ENCODE measurements at places on chromosomes 13 and 19.

GRCh38 chr13:31998131-31998530 lies 33.4 kb upstream of the FRY start:
- no peak for DNase-seq

DNA sequence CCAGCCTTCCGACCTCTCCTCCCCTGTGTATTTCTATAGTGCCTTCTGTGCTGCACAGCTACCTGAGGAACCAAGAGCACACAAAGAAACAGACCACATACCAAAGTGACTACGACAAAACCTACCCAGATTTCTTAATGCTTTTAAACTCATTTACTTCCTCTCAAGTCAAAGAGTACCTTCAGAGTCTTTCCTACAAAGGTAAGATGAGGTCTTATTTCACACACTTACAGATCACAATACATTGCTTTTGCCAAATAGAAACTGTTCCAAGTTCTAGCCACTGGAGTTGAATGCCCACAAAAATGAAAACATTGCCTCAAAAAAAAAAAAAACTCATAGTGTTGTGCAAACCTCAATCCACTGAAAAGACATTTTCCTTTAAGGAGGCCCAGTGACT lies 36.4 kb downstream of the TEX26 start:
- DNase-seq = no peak

- DNase-seq = peak; percentile 63
Observed at GRCh38 chr13:94710881-94711560, 1.3 kb downstream of the SOX21 start.

DNA sequence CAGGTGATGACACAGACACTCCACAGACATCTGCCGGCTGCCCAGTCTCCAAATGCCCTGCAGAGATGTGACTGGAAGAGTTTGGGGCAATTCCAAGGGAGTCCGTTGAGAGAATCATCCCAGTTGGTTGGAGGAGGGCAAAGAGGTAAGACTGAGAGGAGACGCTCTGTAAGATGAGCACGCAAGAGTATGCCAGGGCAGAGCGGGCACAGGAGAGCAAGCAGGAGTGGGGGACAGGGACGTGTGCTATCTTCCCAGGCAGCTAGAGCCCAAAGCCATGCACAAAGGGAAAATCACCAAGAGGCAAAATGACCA lies 156.3 kb upstream of the TSHZ3 start:
- DNase-seq = no peak

DNA sequence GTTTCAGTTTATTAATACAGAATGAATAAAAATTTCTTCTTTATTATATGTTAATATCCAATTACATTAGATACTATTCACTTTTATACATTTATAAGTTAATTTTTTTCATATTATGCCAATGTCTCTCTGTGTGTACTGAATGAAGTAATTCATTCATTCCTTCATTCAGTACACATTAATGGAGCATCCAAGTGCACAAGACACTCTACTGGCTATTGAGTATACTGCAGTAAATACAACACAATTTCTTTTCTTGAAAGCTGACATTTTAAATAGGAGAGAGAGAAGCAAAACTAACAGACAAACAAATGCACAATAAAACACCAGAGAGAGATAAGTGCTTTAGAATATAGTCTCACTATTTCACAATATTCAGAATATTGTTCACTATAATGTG lies 1038.3 kb upstream of the SPRY2 start:
- no peak for DNase-seq

DNA sequence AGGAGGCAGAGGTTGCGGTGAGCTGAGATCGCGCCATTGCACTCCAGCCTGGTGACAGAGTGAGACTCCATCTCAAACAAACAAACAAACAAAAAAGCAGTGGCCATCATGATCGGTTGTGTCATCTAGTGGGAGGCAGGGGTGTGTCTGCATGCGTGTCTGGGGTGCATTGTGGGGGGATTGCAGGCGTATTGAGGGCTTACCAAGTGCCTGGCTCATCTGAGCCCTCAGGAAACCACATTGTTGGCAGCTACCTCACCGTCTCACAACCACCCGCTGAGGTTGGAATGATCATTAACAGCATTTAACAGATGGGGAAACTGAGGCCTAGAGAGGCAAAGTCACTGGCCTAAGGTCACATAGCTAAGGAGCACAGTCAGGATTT lies 30.5 kb downstream of the NFIC start:
- DNase-seq = no peak

GRCh38 chr19:5271145-5271544 lies 69.5 kb downstream of the PTPRS start:
- no peak for DNase-seq

GRCh38 chr13:74289861-74290773 lies 155.9 kb upstream of the KLF12 start:
- no peak for DNase-seq

GRCh38 chr19:15297416-15298224 lies 34.7 kb downstream of the BRD4 start:
- no peak for DNase-seq

- peak; percentile 69 for DNase-seq
Observed at GRCh38 chr19:47430041-47430802, 10.9 kb upstream of the MEIS3 start.

DNA sequence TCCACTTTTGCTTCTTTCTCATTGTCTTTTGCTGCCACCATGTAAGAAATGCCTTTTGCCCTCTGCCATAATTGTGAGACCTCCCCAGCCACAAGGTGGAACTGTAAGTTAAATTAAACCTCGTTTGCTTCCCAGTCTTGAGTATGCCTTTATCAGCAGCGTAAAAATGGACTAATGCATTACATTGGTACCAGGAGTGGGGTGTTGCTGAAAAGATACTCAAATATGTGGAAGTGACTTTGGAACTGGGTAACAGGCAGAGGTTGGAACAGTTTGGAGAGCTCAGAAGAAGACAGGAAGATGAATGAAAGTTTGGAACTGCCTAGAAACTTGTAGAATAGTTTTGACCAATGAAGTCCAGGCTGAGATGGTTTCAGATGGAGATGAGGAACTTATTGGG lies 115.2 kb downstream of the B3GLCT start:
- DNase-seq = no peak

- DNase-seq = no peak
Observed at GRCh38 chr19:29029268-29029958, 183.5 kb downstream of the UQCRFS1 start.

GRCh38 chr19:32537580-32537979 lies 43.4 kb upstream of the PDCD5 start:
- no peak for DNase-seq

GRCh38 chr19:48658483-48658882 lies 12.5 kb upstream of the CA11 start:
- no peak for DNase-seq

GRCh38 chr19:50550594-50550966 lies 17.7 kb downstream of the LRRC4B start:
- DNase-seq = no peak

DNA sequence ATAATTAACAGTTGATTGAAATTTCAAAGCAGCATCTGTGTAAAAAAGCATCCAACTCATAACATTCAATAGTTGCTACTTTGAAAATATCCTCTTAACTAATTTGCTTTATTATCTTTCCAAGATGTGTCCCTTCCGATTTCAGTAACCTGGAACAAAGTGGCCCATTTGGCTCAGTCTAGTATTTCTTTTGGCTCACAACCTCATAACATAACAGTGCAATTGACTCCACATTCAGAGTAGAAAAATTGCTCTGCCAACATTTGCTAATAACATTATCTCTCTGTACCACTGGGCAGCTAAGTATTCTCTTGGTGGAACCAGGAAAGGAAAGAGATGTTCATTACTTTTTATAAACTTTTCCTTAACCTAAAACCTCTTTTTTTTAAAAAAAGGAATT lies 571.1 kb upstream of the ARGLU1 start:
- no peak for DNase-seq
